ENCODE measurements at places on chromosomes 7 and 10. TPM values are rescaled to one million over a fixed set of nuclear protein-coding genes. Genes with fewer than 3 reads are reported as not detected.

NYAP1 gene
- 1.4 TPM for total RNA-seq

PRTFDC1 gene
- total RNA-seq = 2.9 TPM

GRCh38 chr7:30932562-30932961, 20.9 kb downstream of the AQP1 start:
- DNase-seq = no peak

- no peak for DNase-seq
Observed at GRCh38 chr10:61338146-61338545, 115.0 kb downstream of the TMEM26 start.

- DNase-seq = no peak
Observed at GRCh38 chr10:5917305-5917704, 27.3 kb downstream of the FBH1 start.

- DNase-seq = no peak
Observed at GRCh38 chr7:84041649-84042048, 152.9 kb downstream of the SEMA3A start.

GRCh38 chr7:125934539-125934938, 1004.9 kb upstream of the POT1 start:
- DNase-seq = no peak

DNA sequence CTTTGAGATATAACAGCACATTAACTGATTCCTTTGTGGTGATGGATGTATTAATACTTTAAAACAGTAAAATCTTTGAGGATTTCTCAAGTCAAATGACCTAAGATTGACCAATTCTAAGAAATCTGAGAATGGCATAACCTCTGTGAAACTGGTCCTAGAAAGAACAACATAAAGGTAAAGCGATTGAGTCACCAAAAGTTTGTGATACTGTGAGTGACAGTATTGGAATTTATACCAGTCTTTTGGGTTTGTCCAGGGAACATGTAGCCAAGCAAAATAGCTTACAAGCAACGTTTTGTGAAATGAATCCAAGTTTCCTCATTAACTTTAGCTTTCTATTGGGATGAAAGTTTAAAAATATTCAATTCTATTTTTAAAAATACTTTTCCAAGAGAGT, 157.4 kb upstream of the TMEM196 start:
- no peak for DNase-seq

DNA sequence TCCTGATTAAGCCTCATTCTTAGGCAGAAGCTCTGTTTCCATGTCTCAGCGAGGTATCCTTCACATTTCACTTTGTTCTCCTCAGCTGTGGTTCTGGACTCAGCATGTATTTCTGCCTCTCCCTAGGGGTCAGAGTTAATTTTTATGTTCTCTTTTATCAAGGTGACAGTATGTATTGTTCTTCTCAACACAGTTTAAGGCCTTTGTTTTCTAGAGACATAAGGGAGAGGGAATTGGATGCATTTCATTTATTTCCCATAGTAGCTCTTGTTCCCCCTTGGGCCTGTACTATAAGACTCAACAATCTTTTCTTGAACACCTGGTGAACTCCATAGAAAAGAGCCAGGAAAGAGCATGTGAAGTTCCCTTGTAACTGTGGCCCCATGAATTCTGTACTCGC, 214.3 kb downstream of the ZWINT start:
- no peak for DNase-seq

DNA sequence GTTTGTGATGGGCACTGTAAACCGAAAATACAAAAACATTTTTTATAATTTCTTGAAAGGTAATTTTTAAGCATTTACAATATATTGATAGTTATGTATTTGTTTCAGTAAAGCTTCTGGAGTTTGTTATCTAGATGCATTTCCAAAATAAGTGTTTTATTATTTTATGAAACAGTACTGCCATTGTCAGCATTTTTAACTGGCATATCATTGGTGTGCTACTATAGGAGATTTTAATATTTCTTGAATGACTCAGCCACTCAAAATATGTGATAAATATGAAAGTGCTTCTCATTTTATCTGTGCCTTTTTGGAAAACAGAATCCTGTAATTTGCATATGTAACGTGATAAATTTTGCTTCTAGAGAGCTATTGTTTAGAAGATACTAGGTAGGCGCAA, 97.9 kb downstream of the ANKIB1 start:
- no peak for DNase-seq

DPYSL4 gene
- total RNA-seq = not detected

A1CF gene
- total RNA-seq = not detected

- no peak for DNase-seq
Observed at GRCh38 chr7:115491744-115492380, 538.7 kb downstream of the TFEC start.
